ENCODE measurements at places on chromosomes 11 and 22.

DNA sequence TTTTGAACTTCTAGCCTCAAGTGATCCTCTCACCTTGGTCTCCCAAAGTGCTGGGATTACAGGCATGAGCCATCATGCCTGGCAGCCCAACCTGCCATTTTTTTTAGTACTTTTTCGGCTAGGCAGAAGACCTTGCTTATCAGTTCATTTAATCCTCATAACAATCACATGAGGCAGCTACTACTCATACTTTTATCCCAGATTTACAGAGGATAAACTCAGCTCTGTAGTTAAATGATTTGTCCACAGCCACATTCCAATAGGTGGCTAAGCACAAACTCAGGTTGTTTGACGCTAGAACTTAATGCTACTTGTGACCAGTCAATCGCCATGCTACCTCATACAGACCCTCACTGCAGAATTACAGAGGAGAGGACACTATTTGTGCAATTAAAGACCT, 28.1 kb downstream of the SBF2 start:
- DNase-seq, result no peak

- peak; percentile 25 for DNase-seq
Observed at GRCh38 chr11:79413268-79413667, 27.6 kb downstream of the TENM4 start.

GRCh38 chr11:74672956-74673692, 58.1 kb downstream of the CHRDL2 start:
- DNase-seq, result peak; percentile 87

DNA sequence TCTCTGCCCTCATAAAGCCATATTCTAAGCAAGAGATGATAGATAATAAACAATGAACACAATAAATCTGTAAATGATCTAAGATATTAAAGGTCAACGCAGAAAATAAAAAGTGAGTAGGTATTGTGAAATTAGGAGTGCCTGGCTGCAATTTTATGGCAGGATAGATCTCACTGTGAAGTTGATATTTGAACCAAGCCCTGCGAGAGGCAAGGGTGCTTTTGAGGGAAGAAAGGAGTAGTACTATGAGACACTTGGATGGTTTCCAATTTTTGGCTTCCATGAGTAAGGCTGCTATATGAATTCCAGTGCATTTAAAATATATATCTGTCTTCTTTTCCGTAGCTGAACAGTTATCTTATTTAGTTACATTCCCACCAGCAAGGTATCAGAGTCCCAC, 720.0 kb upstream of the CNTN5 start:
- no peak for DNase-seq

- no peak for DNase-seq
Observed at GRCh38 chr11:129946256-129946655, 50.9 kb upstream of the NFRKB start.

GRCh38 chr11:12174128-12174476, 63.7 kb downstream of the MICAL2 start:
- no peak for DNase-seq

GRCh38 chr22:31447337-31447736, 42.3 kb downstream of the EIF4ENIF1 start:
- DNase-seq, result no peak

DNA sequence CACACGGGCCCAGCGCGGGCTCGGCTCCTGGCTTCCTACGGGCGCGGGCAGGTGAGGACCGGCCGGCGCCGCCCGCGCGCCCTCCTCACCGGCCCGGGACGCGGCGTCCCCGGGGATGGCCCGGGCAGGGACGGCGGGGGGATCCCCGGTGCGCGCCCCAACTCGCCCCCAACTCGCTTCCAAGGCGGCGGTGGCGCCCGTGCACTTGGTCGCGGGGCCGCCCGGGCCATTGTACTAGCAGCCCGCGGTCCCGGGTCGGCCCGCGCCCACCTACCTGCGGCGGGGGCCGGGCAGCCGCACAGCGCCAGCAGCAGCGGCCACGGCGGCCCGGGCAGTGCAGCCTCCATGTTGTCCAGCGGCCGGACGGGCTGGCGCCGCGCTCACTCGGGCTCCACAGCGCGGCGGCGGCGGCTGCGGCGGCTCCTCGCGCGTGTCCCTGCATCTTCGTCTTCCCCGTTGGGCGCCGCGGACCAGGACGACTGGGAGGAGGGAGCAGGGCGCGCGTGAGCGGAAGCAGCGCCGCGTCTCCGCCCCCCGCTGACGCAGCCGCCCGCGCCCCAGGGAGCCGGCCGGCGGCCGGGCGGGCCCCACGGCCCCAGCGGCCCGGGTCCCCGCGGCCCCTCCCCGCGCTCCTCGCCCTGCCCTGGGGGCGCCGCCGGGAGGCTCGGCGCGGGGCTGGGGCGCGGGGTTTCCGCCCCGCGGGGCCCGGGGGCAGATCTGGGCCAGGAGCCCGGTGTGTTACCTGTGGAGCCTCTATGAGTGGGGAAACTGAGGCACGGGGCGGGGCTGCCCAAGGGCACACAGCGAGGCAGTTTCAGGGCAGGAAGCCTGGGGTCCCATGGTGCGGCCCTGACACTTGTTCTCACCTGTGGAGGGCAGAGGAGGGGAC, 159.3 kb upstream of the GRK3 start:
- peak; percentile 24 for DNase-seq

GRCh38 chr11:33362051-33362910, 105.1 kb downstream of the HIPK3 start:
- peak; percentile 14 for DNase-seq

DNA sequence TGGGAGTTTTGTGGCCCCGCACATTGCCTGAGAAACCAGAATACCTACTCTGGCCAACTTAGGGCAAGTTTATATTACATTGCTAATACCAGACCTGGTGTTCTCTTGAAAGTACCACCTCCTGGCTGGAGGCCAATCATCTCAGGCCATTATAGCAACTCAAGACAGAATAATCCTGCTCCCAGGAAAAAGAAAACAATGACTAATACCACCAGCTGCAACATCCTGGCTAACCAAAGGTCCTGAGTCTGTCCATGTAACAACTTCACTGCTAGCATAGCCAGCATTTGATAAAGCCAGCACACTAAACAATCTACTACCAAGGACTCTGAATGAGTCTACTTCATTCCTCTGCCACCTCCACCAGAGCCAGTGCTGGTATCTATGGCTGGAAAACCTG, 1298.7 kb upstream of the CNTN5 start:
- DNase-seq, result peak; percentile 49

DNA sequence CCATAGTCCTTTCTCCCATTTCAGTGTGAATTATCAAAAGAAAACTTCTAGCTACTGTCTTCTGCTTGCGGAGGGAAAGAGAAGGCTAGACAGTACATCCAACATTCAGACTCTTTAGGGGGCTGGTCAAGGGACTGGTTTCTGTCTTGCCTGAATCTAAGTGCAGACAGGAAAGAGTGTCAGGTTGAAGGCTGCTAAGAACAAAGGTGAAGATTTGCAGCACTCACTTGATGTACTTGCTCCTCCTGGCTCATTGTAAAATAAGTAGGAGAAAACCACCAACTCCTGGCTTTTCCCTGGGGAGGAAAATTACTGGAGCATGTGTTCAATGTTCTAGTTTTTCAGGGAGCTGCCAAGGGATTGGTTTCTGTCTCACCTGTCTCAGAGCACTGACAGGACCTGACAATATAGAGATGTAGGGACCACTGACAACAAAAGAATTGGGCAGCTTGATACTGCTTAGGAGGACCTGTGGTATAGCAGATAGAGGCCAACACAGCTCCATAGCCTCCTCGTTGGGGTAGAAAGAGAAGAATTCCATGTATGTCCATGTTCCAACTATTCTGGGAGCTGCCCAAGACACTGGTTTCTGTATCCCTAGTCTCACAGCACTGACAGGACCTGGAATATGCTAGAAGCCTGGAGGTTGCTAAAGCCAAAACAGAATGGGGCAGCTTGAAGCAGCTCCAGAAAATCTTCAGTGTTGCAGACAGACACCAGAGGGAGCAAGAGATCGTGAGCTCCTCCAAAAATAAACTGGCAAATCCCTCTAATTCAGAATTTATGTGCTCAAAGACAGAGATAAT, 39.7 kb upstream of the MMP12 start:
- DNase-seq, result peak; percentile 3

DNA sequence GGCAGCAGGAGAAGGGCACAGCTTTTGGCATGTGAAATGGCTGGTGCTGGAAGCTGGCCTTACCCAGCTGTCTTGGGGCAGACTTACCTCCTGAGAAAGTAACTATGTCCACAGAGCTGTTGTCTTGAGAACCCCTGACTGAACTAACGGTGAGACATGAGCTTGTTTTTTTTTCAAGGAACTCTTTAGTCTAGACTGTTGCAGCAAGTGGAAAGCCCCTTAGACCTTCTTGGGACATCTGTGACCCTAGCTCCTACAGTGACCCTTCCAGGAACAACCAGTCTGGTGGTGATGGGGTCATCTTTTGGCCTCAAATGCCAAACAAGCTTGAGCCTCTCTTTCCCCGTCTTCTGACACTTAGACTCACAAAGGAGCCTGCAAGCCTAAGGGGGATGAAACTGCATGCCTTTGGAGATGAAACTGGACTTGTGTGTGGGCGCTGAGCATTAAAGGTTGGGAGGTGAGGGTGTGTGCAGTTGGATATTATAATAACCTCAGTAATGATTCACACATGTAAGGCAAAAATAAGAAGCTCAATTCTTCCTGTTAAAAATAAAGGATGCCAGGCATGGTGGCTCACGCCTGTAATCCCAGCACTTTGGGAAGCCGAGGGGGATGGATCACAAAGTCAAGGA, 35.4 kb downstream of the SDHD start:
- DNase-seq, result no peak

DNA sequence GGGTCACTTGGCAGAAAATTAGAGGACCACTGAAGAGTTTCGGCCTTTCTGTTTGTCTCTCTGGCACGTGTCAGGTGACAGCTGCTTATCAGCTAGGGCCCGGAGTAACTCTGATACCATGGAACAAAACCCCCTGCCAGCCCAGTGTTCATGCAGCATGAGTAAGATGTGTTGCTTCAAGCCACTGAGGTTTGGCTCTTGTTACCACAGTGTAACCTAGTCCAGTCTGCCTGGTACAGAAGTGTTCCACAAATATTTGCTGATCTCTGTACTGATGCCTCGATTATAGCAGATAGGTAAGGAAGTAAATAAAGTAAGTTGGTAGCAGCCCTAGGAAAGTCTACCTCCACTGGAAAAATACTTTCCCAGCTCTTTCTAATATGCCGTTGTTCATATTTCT, 20.5 kb upstream of the ETS1 start:
- no peak for DNase-seq

DNA sequence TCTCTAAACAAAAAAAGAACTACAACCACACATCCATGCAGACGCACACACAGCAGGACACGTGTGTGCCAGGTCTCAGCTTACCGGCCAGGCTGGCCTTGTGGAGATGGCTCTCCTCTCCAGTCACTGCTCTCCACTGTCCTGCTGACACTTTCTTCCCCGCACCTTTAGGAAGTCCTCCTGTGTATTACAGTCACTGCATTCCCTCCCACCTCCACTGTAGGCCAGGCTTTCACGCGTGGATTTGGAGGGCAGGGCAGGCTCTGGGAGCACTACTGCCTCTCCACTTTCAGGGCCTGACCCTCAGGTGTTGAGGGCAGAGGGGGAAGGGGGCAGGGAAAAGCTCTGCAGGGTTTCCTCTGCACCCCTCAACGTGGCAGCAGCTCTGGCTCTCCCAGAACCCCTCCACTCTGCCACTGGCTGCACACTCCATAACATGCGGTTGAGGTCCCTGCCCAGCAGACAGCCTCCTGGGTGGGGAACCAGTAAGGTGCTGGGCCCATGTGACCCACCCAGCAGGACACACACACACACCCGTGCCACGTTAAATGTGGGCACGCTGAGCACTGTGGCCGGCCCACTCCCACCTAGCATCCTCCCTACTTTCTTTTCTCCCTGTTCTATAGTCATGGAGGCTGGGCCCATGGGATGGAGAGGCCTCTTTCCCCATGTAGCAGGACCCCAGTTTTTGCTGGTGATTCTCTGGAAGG, 107.0 kb upstream of the PITPNB start:
- no peak for DNase-seq

- DNase-seq, result no peak
Observed at GRCh38 chr11:12376259-12377081, 901 bp upstream of the PARVA start.

DNA sequence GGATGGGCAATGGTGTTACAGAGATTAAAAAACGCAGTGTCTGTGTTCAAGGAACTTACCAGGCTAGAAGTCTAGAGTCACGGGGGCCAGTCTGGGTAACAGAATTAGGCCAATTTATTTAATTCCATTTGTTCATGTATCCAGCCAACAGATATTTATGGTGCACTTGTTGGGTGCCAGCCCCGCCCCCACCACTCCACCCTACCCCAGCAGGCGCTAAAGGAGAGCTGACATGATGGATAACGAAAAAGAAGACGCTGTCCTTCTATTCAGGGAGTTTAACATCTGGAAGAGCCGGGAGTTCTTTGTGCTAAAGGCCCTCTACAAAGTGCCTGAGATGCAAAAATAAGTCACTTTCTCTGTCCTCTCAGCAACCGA, 1.1 kb upstream of the BMAL1 start:
- no peak for DNase-seq

DNA sequence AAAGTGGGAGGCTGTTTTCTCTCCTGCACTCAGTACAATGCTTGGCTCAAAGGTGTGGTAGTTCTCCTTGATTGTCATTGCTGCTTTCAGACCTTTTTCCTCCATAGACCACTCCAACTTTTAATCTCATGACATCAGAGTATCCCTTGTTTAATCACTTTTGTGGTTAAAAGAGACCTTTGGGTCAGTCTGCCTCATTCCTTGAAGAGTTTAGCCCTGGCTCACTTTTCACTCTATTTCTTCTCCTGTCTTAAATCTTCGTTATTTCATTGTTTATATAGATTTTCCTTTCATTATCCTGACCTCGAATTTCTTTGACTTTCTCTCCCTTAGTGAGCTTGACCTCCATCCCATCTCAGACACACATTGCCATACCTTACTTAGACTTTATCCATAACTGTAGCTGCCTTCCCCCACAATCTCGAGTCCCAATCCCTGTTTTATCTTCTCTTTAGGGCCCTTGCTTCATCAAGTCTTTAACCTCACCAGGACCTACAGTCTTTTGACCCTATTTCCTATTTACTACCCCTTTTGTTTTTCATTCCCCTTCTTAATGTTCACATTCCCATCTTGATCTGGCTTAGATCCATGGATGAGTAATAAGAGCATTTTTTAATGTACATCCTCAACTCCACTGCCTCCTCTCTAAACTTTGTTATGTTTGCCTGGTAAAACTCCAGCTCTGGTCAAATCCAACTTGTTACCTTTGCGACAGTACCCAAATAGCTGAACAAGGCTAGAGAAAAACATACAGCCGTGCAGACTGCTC, 9.5 kb downstream of the ATXN10 start:
- DNase-seq, result no peak

GRCh38 chr11:96329855-96330510, 13.0 kb downstream of the MAML2 start:
- no peak for DNase-seq

- no peak for DNase-seq
Observed at GRCh38 chr11:9562716-9563115, 10.8 kb upstream of the WEE1 start.

DNA sequence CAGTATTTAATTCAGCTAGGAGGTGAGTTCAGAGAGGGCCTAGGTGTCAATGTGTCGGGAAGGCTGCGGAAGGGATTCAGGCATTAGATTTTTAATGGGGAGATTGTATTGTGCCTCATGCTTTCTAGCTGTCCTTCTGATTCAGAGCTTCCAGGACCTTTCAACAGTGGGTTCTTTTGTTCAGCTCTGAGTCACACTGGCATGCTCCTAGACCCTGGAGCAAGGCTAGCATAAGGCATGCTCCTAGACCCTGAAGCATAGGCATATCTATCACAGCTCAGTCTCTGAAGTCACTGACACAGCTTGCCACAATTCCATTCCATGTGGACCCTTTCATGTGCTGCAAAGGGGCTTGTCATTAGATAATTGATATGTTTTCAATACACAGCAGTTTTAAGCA, 396.9 kb downstream of the RAB38 start:
- no peak for DNase-seq

Data from SHP77 (cell line).